ENCODE measurements at places on chromosomes 16 and 17.

DNA sequence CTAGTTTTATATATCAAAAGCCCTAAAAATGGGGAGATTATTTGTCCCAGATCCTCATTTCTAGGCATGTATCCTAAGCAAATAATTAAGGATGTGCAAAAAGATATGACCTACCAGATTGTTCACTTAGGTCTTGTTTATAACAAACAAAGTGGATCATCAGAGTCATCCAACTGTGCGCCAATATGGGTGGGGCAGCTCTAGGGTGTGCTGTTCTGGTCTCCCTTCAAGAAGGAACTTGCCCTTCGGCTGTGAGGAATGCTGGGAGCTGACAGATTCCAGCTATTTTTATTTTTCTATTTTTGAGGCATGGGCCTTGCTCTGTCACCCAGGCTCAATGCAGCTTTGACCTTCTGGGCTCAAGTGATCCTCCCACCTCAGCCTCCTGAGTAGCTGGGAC lies 13.8 kb downstream of the CHP2 start:
- no peak for DNase-seq

DNA sequence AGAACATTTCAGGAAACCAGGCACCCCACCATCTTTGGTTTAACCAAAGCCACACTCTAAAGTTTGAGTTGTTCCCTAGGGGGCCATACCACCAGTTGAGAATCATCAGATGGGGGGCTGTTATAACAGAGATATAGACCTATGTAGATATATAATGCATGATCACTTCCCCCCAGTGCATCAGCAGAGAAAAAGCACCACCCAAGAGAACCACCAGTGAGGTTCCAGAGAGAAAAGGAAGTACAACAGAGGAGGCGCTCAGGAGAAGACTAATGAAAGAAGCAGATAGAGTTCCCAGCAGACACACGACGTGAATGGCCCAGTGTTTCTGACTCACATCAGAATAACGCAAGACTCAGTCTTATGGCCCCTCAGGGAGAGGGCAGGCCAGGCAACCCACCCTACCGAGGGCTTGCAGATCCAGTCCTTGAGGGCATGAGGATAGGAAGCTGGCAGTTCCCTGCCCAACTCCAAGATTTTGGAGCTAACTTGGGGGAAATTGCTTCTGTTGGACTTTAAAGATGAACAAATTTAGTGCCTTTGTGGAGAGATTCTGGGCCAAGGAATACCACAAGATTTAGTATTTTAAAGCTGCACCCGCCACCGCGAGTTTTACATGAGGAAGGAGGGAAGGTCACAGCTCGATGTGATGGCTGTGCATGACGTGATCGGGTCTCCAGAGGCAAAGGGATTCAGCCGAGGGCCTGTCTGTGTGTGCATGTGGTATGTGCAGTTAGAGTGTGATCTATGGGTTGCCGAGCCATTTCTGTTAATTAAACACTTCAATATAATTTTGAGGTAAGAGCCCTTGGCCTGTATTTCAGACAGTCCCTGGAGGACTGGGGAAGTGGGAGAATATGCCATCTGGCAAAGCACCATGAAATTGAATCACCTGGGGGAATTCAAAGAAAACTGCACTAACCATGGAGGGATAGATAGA lies 53.1 kb downstream of the AIPL1 start:
- DNase-seq: no peak

DNA sequence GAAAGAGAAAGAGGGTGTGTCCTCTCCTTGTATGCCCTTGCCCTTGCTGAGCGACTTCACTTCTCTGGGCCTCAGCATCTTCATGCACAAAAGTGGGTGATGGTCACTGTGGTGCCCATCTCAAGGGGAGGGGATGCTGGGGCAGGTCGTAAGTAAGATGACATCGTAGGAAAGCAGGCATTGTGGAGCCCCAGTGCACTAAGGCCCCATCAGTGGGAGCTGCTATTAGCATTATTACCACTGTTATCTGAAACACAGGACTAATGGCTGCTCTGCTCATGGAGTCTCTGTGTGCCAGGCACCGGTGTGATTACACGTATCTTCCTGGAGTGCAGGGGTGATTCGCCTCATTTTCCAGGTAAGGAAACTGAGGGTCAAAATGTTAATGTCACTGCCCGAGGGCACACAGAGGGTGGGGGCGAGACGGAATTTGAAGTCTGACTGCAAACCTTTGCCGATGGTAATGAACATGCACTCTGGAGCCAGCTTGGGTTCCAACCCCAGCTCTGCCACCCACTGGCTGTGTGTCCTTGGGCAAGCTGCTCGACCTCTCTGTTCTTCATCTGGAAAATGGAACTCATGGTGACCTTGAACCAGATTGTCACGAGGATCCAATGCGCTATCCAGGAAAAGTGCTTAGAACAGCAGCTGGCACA lies 63.2 kb upstream of the GSE1 start:
- DNase-seq: no peak

- DNase-seq: no peak
Measured at GRCh38 chr16:19690196-19690595, 27.8 kb downstream of the KNOP1 start.

DNA sequence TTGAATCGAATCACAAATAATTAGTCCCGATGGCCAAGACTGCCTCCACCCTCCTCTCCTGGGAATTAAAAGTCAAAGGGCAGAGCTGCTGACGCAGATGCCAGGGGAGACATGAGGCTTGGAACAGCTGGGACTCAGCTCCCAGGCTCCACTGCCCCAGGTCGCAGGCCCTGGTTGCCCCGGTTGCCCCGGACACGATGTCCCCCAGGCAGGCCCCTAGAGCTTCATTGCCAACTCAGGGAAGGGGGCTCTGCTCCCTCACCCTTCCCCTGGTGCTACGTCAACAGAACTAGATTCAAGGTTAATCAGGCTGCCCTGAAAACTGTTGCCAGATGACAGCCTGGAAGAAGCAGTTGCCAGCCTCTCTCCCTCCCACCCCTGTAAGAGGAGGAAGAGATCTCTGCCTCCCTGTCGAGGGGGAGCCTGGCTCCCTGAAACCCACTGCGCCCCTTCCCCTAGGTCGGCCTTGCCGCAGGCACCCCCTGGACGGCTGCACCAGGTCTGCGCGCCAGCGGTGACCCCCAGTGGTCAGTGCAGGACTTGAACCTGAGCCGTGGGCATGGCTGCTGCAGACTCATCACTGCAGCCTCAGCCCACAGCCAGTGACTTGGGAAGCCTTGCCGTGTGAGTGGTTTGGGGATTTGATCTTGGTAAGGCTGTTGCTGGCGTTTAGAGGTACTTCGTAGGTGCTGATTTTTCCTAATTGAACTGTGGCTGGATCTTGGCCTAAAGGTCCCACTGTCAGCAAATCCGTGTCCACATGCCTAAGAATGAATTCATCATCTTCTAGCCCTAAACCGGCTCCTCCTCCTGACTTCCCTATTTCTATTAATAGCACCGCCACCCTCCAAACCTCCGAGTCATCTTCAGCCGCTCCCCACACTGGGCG lies 84.1 kb upstream of the TOB1 start:
- peak; percentile 82 for DNase-seq

- peak; percentile 61 for DNase-seq
Measured at GRCh38 chr17:10729334-10730193, at the start of gene TMEM220. TMEM220 (minus strand) TSS chr17:10730023; CDS start chr17:10729851, 172 bp downstream.

DNA sequence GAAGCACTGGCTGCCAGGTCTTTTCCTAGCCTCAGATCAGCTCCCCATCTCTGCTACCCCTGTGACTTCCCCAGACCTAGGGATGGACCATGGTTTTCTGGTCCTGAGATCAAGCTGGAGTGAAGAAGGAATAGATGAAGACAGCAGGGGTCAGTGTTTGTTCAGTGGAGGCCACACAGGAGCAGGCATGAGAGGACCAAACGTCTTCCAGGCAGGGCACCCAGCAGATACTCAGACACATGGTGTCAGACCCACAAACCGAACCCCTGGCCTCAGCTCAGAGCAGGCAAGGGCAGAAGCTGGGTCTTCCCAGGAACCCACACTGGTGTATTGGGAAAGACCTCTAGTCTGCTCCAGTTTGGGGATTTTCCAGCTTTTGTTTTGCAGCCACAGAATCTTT lies 189.7 kb downstream of the IRX5 start:
- DNase-seq: peak; percentile 25

- no peak for DNase-seq
Measured at GRCh38 chr17:75472119-75472518, 15.7 kb downstream of the TMEM94 start.

Measured in GM04504 (cell line).